ENCODE measurements at places on chromosomes 5 and 9. TPM values are rescaled to one million over a fixed set of nuclear protein-coding genes. Genes with fewer than 3 reads are reported as not detected.
A peak's percentile ranks its signal among the peaks of the same experiment; 100 is the strongest.

Gene FSTL4
- not detected for total RNA-seq

DNA sequence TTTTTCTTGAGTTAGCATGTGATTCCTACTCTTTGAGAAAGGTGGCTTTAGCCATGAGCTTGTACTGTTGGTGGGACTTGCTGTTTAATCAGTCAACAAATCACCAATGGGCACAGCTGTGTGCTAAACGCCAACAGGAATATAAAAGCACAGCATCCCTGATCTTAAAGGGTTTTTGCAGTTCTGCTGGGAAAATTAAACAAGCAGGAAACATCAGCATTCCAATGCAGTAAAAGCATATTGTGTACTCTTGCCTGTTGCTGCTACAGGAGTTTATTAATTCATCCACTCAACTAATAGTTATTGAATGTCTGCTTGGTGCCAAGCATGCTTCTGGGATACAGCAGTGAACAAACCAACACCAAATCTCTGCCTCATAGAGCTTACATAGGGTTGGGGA lies 27.4 kb upstream of the F2RL1 start:
- H3K27ac ChIP-seq: peak overlapping the region; percentile 92
- H3K36me3 ChIP-seq: no peaks in the 10 kb centered on the region
- H3K27me3 ChIP-seq: no peaks in the 10 kb centered on the region
- H3K4me3 ChIP-seq: no peak overlapping the region
- DNase-seq: no peak

DNA sequence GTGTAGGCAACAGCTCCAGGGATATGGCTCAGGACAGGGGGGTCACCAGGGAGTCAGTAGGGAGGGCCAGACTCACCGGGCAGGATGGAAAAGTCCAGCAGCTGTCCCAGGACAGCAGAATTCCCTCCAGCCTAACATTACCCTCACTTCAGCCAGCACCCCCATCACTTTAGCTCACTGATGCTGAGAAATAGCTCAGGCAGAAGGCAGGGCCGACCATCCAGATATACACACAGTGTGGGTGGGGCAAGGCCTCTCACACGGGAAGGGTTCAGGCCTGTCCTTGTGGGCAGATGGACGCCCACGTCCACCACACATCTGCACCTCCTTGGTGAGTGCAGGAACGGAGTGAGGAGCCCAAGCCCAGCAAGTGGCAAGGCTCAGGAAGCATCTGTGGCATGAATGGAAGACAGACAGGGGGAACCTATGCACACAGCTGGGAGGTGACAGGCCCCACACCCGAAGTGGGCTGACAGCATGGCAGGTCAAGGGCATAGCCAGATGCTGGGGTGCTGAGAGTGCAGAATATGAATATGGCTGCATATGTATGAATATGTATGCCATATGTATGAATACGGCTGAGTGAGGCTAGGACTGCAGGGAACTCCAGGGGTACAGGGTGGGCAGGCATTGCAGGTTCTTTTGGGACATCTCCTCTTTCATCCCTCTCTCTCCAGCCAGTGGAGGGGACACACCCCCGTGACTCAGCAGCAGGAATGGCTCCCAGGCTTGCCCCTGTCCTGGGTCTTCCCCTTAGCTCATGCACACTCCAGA lies 17.0 kb downstream of the BICD2 start:
- peaks cover 53% of the 10 kb centered on the region for H3K4me1 ChIP-seq
- DNase-seq: no peak
- no peaks in the 10 kb centered on the region for H3K27me3 ChIP-seq
- no peaks in the 10 kb centered on the region for H3K36me3 ChIP-seq
- H3K27ac ChIP-seq: peak overlapping the region; percentile 70

DNA sequence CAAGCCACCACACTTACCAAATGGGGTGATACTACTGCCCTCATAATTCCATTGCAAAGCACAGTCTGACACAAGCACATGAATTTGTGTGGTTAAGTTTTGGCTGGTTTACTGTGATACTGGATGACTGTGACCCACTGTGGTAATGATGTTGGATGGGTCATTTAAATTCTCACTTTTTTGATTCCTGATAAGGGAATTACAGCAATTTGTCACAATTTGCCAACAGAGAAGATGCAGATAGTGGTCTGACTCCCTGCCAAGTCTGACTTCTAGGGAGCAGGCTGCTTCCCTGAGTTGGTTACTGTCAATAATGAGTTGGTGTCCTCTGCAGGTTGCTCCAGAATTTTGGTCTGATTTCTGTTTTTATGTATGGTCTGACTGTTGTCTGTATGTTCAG lies 731.9 kb downstream of the MTRR start:
- H3K4me3 ChIP-seq: no peak overlapping the region
- H3K27me3 ChIP-seq: no peaks in the 10 kb centered on the region
- no peaks in the 10 kb centered on the region for H3K36me3 ChIP-seq
- no peaks in the 10 kb centered on the region for H3K4me1 ChIP-seq
- no peak for DNase-seq
- no peak overlapping the region for H3K27ac ChIP-seq

DNA sequence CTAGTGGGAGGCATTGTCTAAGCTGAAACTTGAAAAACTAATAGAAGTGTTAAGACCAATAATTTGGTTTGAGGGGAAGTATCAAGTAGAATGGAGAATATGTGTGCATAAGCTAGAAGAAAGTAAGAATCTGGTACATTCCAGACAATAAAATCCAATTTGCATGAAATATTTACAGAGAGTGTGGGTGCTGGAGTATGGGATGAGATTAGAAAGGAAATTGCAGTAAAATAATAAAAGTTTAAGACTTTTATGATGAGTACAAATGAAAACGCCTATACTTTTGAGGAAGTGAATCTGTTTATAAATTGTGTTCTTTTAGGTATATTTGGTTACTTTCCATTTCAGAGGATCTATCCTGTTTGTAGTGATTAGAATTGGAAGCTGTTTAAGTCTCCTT lies 165.4 kb upstream of the TNC start:
- H3K27ac ChIP-seq: no peak overlapping the region
- H3K27me3 ChIP-seq: no peaks in the 10 kb centered on the region
- H3K4me1 ChIP-seq: no peaks in the 10 kb centered on the region
- H3K36me3 ChIP-seq: no peaks in the 10 kb centered on the region
- H3K4me3 ChIP-seq: no peak overlapping the region

DNA sequence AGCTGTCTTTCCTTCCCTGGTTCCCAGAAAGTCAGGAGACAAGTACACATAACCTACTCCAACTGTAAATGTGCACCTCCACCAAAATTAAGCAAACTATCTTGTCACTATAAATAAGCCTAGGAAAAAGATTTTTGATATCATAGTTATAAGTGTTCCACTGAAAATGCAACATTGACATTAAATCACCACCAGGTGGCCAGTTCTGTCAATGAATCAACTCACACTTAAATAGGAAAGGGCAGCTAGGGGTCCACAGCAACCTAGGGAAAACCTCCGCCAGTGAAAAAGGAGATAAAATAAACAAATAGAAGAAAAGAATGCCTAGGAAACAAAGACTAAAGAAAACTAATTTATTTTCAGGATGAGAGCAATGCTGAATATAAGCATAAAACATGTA lies 243.0 kb upstream of the PTPRD start:
- no peak overlapping the region for H3K27ac ChIP-seq
- DNase-seq: no peak
- no peaks in the 10 kb centered on the region for H3K4me1 ChIP-seq
- no peak overlapping the region for H3K4me3 ChIP-seq
- no peaks in the 10 kb centered on the region for H3K36me3 ChIP-seq

GRCh38 chr9:112711050-112711689 lies 6.7 kb downstream of the INIP start:
- DNase-seq: no peak
- no peak overlapping the region for H3K4me3 ChIP-seq
- no peaks in the 10 kb centered on the region for H3K27me3 ChIP-seq
- peaks cover 8% of the 10 kb centered on the region for H3K4me1 ChIP-seq
- peak overlapping the region; percentile 41 for H3K27ac ChIP-seq
- H3K36me3 ChIP-seq: peaks cover 4% of the 10 kb centered on the region

DNA sequence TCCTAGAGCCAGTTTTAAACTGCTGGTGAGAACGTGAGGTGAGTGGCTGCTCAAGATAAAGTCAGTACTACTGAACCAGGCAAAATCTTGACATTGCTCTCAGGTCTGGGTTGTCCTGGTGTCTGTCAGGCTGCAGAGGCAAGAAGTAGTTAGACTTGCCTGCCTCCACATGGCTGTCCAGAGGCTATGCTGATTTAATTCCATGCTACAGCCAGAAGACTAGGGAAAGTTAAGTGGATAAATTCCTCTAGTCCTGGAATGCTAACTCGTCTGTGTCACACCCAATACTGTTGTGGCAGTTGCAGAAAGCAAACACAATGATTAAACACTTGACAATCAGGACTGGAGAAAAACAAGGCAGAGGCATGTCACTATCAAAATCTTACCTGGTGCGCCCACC lies 118.9 kb downstream of the ACER2 start:
- no peaks in the 10 kb centered on the region for H3K4me1 ChIP-seq
- no peak overlapping the region for H3K4me3 ChIP-seq
- no peaks in the 10 kb centered on the region for H3K36me3 ChIP-seq
- H3K27me3 ChIP-seq: peaks cover 17% of the 10 kb centered on the region

GRCh38 chr5:176671399-176671798 lies 24.1 kb downstream of the TSPAN17 start:
- no peak for DNase-seq
- no peak overlapping the region for H3K27ac ChIP-seq
- peaks cover 7% of the 10 kb centered on the region for H3K4me1 ChIP-seq
- H3K4me3 ChIP-seq: no peak overlapping the region
- no peaks in the 10 kb centered on the region for H3K36me3 ChIP-seq

DNA sequence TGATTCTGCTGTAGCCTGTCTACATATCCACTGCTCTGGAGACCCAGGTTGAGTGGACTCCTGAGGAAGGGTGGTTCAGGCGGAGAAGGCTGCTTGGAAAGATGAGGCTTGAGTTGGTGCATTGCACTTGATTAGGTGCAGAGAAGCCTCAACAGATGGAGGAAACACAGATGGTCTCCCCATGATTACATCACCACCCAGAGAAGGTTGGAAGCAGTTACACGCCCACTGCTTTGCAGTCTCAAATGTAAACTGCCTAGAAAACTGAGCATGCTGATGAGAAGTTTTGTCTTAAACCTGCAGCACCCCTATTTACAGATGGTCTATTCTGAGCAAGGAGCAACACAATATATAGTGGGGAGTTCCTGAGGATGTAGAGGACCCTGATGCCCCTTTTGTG lies 266.6 kb downstream of the PIK3R1 start:
- H3K27me3 ChIP-seq: no peaks in the 10 kb centered on the region
- H3K4me3 ChIP-seq: no peak overlapping the region
- DNase-seq: no peak
- no peak overlapping the region for H3K27ac ChIP-seq
- H3K4me1 ChIP-seq: peaks cover 25% of the 10 kb centered on the region

DNA sequence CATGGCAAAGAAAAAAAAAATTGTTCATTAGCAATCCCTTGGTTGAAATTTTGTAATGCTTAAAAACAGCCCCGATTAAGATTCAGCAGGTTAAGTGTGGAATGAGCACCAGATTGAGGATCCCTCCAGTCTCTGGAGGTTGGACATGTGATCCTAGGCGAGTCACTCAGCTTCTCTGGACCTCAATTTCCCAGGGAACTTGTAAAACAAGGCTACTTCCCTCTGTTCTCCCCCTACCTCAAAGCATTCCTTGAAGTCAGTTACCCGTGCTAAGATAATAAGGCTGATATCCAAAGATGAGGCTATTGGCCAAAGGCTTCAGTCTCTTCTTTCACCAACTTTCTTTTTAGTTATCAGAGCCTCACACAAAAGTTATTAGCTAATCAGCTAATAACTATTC lies 2.9 kb downstream of the KLHL3 start:
- H3K27ac ChIP-seq: no peak overlapping the region
- H3K4me3 ChIP-seq: no peak overlapping the region
- H3K4me1 ChIP-seq: peaks cover 10% of the 10 kb centered on the region
- DNase-seq: no peak
- no peaks in the 10 kb centered on the region for H3K27me3 ChIP-seq

DNA sequence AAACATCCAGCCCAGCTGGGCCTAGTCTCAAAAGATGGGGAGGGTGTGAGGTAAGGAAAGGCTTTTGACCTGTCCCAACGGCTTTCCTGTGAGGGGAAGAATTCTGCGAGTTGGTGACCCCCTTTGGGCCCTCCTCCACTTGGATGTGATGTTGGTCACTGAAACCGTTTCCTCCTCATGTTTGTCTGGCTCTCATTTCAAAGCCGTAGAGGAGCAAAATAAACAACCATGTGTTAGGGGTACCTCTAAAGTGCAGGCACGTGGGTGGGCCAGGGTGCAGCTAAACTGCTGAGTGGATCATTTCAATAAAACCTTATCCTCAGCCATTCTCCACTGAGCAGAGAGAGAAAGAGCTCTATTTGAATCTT lies 84.3 kb upstream of the MELK start:
- H3K27me3 ChIP-seq: no peaks in the 10 kb centered on the region
- no peaks in the 10 kb centered on the region for H3K36me3 ChIP-seq
- no peak for DNase-seq
- H3K4me3 ChIP-seq: peak overlapping the region; percentile 82
- peaks cover 39% of the 10 kb centered on the region for H3K4me1 ChIP-seq
- H3K27ac ChIP-seq: peak overlapping the region; percentile 98

DNA sequence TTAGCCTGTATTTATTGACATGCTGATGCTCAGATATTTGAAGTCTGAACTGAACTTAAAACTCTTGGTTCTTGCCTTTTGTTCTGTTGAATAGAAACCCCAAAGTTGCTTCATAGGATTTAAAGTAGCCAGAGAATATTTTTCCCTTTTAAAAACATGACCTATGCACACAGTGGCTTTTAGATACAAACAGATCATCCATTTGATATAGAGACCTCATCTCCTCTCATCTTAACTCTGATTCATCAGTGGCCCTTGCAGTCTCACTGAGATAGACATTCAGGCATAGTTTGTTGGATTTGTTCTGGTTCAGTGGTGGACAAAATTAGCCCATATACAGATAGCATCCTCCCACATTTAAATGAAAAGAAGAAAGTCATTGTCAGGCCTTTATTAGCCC lies 43.5 kb upstream of the PJA2 start:
- H3K27me3 ChIP-seq: no peaks in the 10 kb centered on the region
- no peak overlapping the region for H3K4me3 ChIP-seq
- H3K4me1 ChIP-seq: peaks cover 33% of the 10 kb centered on the region
- H3K27ac ChIP-seq: no peak overlapping the region

DNA sequence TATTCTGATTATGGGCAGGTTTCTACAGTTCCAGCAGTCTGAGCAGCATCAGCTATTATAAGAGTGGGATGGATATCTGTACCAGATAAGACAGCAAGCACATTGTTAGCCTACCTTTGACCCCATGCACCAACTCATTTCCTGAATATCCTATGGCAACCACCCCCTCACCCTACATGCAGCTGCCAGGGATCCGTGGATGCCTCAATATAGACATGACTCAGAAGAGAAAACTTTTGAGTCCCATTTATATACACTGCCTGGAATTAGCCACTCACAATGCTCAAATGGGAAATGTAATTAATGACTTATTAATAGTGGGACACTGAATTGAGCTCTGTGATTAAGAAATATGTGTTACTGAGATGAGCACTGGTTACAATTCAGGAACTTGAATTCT lies 124.4 kb downstream of the SSBP2 start:
- DNase-seq: no peak
- peaks cover 3% of the 10 kb centered on the region for H3K36me3 ChIP-seq
- peak overlapping the region; percentile 43 for H3K27ac ChIP-seq
- peaks cover 16% of the 10 kb centered on the region for H3K4me1 ChIP-seq
- no peak overlapping the region for H3K4me3 ChIP-seq

Gene STKLD1
- 1.9 TPM for total RNA-seq

Gene GPR150
- total RNA-seq: 0.33 TPM

Gene FBXO4
- total RNA-seq: 6.7 TPM

Gene WNT8A
- total RNA-seq: not detected

- H3K4me1 ChIP-seq: peaks cover 55% of the 10 kb centered on the region
- H3K27me3 ChIP-seq: no peaks in the 10 kb centered on the region
These were observed 128.3 kb downstream of the TLE1 start for GRCh38 chr9:81560851-81561732.

All from chondrocyte (in vitro differentiated cells).